ENCODE measurements at places on chromosomes 4 and X. TPM values are rescaled to one million over a fixed set of nuclear protein-coding genes. Genes with fewer than 3 reads are reported as not detected.

Gene XAGE2
- not detected for total RNA-seq

Gene HPSE
- 1.3 TPM for total RNA-seq

Gene GRIA2
- total RNA-seq, result under 0.01 TPM

Gene VGLL1
- total RNA-seq, result not detected

Gene PNMA5
- total RNA-seq, result not detected

Gene EDA2R
- total RNA-seq, result 6.3 TPM

Gene SMR3B
- total RNA-seq, result not detected

Gene HTN1
- not detected for total RNA-seq

Gene SOWAHB
- total RNA-seq, result under 0.01 TPM

Gene TMPRSS11F
- not detected for total RNA-seq

Gene SRPK3
- total RNA-seq, result 0.09 TPM

Gene PLAC1
- not detected for total RNA-seq

Gene IBSP
- not detected for total RNA-seq

Gene EGF
- not detected for total RNA-seq

Gene ARFIP1
- total RNA-seq, result 31.5 TPM

Gene TBX22
- total RNA-seq, result not detected

Gene SLC9A7
- total RNA-seq, result 37.3 TPM

Gene PLS3
- total RNA-seq, result 542 TPM

Gene SATL1
- total RNA-seq, result not detected

Gene NDP
- 1.3 TPM for total RNA-seq

Gene PABPC4L
- 0.38 TPM for total RNA-seq

Gene SH3TC1
- total RNA-seq, result 131 TPM

Gene PHOX2B
- not detected for total RNA-seq

Gene RNF128
- total RNA-seq, result not detected

Gene UGT2A1
- 0.27 TPM for total RNA-seq

Gene HAND2
- total RNA-seq, result 1.7 TPM

Gene NDNF
- total RNA-seq, result not detected

Gene FOXR2
- not detected for total RNA-seq

Gene GPC4
- total RNA-seq, result under 0.01 TPM

Gene ALPK1
- 8.3 TPM for total RNA-seq

Gene DMD
- total RNA-seq, result 7.0 TPM

Gene HTT-AS
- total RNA-seq, result not detected

Gene PPEF2
- total RNA-seq, result not detected

Measured in endothelial cell of coronary artery (primary cell).